ENCODE measurements at places on chromosomes 4 and X.

DNA sequence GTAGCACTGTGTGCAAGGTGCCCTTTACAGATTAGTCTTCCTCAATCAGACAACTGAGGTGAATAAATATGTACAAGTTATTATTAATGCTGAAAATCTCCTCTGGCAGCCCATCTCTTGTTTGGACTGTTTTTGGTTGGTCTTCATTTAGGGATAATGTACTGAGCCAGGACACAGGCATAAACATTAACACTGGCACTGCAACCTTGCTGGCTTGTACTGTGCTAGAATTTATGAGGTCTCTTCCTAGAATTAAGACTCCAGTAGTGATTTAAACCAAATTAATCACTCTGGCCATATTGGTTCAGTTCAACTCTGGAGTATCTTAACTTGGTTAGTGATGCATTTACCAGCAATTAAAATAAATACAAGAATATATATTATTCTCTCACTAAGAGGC is 244.7 kb upstream of the GK2 start:
- no peak for DNase-seq

GRCh38 chr4:98150092-98150761 is 7.0 kb upstream of the STPG2 start:
- DNase-seq, result peak; percentile 13

GRCh38 chr4:34220601-34221000 is 2023.7 kb downstream of the ARAP2 start:
- DNase-seq, result no peak

DNA sequence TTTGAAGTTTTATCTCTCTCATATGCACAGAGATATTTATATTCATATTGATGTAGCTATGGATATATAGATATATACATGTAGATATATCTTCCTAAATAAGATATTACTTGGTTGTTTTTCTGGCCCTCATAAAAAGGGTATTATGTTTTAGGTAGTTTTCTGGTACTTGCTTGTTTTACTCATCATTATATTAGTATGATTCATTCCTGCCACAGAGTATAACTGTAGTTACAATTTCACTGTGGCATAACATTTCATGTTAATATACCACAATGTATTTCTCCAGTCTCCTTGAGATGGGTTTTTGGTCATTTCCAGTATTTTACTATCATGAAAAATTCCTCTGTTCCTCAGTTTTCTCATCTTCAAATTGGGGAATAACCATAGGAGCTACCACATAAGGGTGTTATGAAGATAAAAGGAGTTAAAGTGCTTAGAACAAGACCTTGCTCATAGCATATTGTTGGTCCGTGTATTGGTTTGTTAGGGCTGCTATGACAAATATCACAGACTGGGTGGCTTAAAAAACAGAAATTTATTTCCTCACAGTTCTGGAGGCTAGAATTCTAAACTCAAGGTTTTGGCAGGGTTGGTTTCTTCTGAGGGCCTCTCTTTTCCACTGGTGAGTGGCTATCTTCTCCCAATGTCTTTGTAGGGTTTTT is 129.7 kb downstream of the TMEM164 start:
- DNase-seq, result no peak

DNA sequence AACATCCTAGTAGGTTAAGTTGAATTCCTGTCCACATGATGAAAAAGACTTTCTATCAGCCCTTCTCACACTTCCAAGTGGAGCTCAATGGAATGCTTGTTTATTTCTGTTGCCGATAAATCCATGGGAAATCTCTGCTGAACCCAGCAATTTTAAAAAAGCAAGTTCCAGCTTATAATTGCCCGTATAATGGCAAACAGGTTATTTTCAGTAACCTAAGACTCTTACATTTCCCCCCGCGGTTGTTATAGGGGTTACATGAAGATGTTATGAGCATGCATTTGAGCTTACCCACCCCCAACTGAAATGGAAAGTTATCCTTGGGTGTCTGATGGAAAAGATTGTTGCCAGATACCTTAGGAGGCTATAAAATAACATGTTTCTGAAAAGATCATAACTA is 136.2 kb downstream of the PALLD start:
- no peak for DNase-seq

DNA sequence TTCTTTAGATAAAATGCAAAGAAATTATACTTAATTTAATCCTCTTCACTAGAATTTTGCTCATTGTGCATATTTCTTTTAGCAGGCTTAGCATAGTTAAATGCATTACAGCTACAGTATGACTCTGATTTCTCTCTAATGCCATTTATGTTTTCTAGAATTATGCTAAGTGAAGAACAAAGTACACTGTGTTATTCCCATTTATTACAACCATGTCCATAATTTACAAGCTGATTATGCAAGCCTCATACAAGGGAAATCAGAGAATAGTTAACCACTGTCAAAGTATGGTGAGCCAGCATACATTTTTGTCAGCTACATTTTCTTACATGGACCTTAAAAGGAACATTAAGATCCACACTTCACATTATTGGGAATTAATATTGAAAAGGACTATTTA is 99.1 kb downstream of the MAB21L2 start:
- no peak for DNase-seq

- DNase-seq, result no peak
Measured at GRCh38 chr4:150986085-150986484, 29.0 kb downstream of the LRBA start.

DNA sequence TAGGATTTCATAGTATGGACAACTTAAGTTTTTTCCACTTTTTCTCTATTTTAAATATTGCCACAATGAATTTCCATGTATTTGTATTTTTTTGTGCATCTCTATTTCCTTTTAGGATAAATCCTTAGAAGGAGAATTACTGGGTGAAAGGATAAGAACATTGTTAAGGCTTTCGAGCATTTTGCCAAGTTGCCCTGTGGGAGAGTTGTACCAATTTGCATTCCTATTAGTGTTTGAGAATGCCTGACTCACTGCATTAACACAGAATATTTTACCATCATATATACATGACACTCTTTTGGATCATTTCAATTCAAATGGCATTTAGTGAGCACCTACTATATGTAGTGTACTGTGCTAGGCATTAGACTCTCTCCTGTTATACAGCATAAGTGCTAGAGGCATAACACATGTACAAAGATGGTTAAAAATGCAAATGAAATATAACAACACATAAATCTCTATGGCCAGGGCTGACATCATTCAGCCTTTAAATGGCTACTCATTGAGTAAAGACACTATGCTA is 57.0 kb downstream of the PLAC1 start:
- DNase-seq, result no peak

GRCh38 chrX:116272322-116272721 is 101.8 kb downstream of the AGTR2 start:
- peak; percentile 36 for DNase-seq

DNA sequence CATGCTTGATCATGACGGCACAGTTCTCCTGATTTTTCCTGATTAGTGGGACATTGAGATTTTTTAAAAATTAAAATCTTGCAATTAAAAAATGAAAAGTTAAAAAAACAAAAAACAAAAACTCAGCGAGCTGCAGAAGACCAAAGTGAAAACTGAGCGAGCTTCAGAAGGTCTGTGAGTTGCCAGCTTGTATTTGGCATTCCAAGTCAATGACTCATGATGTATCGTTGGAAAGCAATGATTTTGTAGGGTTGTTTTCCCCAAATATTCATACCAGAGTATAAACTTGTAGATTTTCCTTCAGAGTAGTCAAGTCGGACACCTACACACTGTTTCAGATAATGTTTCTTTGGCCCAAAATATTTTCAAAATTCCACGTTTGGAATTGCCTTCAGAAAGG is 76.9 kb downstream of the LRRC66 start:
- no peak for DNase-seq

DNA sequence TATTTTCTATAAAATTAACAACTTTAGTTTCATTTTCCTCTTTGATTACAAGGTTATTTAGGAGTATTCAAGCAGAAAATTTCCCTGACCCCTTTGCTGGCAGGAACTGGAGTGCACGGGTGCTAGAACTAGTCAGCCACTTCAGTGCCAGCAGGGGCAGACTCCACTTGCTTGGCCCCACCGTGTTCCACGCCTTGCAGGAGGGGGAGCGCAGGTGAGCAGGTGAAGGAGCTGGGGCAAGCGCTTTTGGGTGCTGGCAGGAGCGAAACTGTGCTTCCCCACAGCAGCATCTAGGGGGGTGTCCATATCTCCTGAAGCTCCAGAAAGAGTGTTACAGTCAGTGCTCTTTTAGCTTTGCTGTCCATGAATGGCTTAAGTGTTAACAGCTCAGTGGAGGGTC is 45.5 kb downstream of the MID2 start:
- DNase-seq, result no peak

GRCh38 chrX:46662188-46662958 is 88.8 kb downstream of the CHST7 start:
- DNase-seq, result no peak

DNA sequence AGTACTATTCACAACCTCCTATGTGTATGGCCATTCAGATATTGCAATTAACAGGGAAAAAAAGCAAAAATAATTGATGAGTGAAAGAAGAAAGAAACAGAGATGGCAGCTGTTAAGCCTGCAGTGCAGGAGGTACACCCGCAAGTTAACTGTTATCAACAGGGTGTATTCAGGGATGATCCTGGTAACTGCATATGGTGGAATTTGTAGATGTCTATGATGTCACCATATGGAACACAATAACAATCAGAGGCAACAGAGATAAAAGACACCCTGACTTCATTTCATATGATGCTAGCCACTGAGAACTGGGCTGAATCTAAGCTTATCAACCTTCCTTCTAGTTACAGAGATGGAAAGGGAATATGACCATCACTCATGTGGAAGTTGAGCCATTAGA is 96.5 kb downstream of the PDGFC start:
- no peak for DNase-seq
